ENCODE measurements at places on chromosomes 2 and 18.

GRCh38 chr2:203018181-203018580 is 3.5 kb downstream of the NBEAL1 start:
- no peak for DNase-seq

GRCh38 chr2:173271825-173272224 is 82.8 kb upstream of the CDCA7 start:
- DNase-seq: no peak

DNA sequence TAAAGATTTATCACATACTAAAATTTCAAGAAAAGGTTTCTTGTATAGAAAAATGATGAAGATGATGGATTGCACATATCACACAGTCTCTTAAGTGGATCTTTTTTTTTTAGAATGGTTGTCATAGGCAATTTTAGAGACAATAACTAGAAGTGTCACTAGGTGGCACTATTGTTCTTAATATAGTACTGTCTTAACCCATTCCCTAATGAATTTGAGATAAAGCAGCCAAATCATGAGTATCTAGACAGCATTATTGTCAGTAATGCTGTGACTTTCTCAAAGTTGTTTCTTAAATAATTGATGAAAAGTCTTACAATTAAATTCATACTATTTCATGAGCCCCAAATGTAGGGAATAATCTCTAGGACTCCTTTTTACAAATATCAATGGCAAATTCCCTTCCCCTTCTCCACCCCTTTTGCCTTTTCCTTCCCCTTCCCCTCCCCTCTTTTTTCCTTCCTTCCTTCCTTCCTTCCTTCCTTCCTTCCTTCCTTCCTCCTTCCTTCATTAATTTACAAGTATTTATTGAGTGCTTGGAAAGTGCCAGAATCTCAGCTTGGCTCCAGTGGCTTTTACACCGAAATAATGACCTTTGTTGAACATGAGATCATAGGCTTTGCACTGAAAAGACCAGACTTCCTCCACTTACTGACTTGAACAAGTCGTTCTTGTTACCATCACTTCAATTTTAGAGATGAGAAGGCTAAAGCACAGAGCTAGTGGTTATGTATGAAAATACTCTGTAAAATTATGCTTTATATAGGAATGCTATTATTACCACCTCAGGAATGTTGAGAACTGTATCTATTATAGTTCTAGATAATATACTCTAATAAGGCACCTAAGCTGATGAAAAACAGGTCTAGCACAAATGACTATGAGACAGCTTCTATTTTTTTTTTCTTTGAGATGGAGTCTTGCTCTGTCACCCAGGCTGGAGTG is 19.8 kb downstream of the MYL12B start:
- no peak for DNase-seq

GRCh38 chr18:79355433-79356335 is 40.0 kb upstream of the NFATC1 start:
- no peak for DNase-seq

DNA sequence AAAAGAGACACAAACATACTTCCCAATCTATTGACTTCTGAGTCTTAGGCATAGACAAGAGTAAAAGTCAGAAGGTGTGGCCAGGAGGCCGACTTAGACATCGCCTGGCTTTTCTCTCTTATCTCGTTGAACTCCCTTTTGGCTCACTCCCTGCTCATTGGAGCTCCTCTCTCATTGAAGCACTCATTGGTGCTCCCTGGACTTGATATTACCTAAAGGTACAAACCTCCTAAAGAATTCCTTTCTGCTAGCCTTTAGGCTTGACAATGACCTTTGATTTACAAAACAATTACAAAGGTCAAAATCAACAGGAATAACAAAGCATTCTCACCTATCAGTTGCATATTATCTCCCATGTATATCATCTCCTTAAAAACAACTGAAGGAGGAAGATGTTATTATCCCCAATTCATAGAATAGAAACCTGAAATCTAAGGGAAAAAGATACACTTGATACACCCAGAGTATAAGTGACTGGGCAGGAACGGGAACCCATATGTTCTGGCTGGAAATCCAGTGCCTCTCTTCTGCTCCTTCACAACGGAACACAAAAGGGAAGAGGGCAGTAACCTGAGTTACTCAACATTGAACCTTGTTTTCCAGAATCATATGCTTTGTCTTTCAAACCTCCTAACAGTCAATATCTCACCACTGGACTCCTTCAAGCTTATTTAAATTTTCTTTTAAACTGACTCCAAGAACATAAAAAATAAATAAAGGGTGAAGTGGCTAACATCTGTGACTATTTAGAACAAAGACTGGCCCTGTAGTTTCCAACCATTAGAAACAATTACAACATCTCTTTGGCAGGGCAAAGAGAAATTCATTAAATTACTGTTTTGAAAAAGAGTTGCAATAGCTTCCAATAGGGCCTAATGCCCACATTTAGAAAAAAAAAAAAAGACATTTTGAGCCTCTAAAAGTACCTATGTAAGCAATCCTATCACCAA is 1247.9 kb downstream of the LRP1B start:
- no peak for DNase-seq

DNA sequence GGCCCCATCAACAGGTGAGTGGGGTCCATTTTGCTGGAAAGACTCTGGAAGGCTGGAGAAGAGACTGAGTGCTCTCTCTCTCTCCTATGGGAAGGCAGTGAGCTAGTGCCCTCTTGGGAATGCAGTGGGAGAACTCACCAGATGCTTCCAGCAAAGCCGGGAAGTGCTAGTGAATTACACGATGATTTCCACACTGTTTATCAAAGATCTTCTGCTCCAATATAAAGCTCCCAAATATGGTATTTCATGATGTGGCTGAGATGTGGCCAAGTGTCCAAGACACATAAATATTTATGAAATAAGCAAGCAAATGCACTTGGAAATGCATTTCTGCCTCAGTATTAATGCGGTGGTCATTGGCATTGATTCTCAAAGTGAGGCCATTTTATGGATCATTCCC is 135.9 kb downstream of the VAPA start:
- no peak for DNase-seq

DNA sequence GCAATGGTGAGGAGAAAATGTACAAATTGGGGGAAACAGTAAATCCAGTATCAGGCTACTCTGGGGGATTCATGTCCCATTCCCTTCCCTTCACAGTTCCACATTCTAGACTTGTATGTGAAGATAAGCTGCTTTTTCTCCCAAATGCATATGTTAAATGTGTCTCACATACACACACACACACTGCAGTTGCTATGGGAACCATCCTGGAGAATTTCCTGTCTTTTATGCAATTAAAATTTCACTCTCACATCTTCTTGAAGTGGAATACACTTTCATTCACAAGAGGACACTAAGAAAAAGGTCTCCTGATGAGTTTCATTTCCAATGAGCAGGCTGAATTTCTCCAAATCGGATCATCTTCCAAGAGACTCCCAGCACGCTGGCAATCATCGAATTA is 366.0 kb downstream of the LRATD1 start:
- DNase-seq: peak; percentile 28

DNA sequence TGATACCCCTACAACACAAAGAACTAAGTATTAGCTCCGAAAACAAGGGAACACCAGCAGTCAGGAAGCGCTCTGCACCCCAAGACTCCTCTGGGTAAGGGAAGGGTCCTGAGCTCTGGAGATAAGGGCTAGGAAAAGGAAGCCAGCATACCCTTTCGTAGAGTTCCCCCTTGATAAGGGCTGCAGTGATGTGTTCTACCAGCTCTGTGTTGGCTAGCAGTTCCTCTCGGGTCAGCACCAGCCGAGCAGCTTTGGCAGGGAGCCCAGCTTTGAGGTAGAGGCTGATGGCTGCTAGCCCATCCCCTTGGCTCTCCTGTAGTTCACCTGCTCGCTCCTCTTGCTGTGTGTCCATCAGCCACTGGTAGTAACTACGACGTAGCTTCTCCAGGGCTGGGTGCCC is 18.9 kb downstream of the KRTCAP3 start:
- peak; percentile 36 for DNase-seq

GRCh38 chr2:41197781-41198180 is 745.9 kb upstream of the SLC8A1 start:
- DNase-seq: no peak

- no peak for DNase-seq
Observed at GRCh38 chr2:115414466-115414865, 972.0 kb downstream of the DPP10 start.

- DNase-seq: no peak
Observed at GRCh38 chr2:151459358-151459757, 49.7 kb downstream of the RIF1 start.

- DNase-seq: no peak
Observed at GRCh38 chr2:71742953-71743601, 289.7 kb downstream of the DYSF start.

GRCh38 chr2:239109041-239109927 is 261.4 kb downstream of the TWIST2 start:
- no peak for DNase-seq

DNA sequence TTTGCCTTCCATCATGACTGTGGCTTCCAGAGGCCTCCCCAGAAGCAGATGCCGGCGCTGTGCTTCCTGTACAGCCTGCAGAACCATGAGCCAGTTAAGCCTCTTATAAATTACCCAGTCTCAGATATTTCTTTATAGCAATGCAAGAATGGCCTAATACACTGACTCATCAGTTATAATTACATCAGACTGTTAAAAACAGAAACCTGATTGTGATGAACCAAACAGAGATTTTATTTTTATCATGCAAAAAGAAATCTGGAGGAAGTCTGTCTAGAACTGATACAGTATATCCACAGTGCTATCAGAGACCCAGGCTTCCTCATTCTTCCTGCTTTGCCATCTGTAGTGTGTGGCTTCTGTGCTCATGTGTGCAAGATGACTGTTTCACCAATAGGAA is 93.4 kb upstream of the MEX3C start:
- DNase-seq: no peak

GRCh38 chr2:97714950-97715652 is 1.7 kb downstream of the ZAP70 start:
- DNase-seq: no peak

GRCh38 chr2:120805602-120806001 is 69.9 kb downstream of the GLI2 start:
- DNase-seq: no peak

- DNase-seq: no peak
Observed at GRCh38 chr2:221551864-221552263, 20.2 kb downstream of the EPHA4 start.

- no peak for DNase-seq
Observed at GRCh38 chr2:53535234-53535840, 232.3 kb upstream of the CHAC2 start.

GRCh38 chr18:79395761-79396404 is at the start of gene NFATC1:
NFATC1 (plus strand) TSS chr18:79395930; CDS start chr18:79396225, 295 bp downstream.
- peak; percentile 47 for DNase-seq

DNA sequence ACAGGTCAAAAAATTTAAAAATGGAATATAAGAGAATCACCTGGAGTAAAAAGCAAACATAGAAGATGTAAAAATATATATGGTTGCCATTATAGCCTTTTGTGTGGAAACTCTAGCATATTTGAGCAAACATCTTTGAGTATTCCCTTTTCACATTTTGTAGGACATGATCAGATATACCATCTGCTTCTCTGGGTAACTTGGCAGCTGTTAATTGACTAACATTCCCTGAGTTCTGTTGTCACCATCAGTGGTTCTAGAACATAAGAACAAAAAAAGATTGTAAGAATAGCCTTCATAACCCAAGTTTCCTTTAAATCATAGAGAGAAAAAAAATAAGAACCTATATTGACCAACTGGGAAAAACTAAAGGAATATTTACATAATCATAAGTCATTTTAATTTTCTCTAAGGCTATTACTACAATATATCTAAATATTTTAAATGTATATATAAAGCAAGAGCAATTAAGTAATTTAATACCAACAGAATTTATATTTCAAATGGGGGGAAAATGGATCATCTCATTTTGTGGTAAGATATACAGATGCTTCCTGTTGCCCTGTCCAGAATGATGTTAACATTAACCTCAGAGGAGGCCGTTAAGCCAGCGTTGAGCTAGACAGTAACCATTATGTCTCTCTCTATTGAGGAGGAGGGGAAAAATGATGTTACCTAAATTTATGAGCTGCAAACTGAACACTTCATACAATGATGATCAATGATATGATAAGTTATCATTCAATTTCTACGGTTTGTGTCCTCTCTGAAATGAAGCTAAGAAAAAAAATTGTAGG is 9.8 kb upstream of the INO80D start:
- no peak for DNase-seq

GRCh38 chr18:60050821-60051220 is 151.0 kb downstream of the PMAIP1 start:
- DNase-seq: no peak

GRCh38 chr2:41869542-41870264 is 178.1 kb upstream of the PKDCC start:
- DNase-seq: no peak

- no peak for DNase-seq
Observed at GRCh38 chr2:85248773-85249509, 78.8 kb downstream of the TGOLN2 start.

- DNase-seq: no peak
Observed at GRCh38 chr18:47163241-47163640, 12.9 kb downstream of the IER3IP1 start.

DNA sequence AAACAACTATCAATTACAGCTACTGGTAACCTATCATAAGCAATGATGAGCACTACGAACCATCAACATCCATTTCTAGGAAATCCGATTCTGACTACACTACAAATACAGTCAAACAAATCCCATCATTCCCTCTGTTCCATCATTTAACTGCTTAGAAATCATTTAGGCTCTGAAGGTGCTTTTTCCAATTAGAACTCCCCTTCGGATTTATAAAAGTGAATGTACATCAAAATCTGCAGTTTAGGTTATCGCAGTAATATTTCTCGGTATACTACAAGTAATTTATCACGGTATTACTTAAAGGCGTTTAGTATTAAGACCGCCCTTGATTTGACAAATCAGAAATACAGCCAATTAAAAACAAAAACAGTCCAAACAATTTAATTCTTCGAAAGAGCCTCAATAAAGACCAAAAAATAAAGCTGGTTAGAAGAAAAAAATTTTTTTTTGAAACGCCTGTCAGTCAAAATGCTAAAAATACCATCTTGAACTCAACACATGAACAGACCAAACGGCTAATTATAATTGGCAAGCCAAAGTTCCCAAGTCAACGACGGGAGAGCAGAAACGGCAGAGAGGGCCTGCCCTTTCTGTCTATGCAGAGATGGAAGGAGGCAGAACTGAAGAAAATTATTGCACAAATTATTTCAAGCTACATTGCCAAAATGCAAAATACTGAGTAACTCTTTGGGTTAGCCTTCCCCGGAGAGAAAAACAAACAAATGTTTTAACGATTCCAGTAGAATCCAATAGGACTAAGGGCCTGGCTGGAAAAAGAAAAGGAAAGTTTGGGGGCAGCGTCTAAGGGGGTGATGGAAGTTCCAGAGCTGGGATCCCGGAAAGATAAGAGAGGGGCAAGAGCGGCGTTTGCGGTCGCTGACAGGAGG is 1.2 kb downstream of the VPS54 start:
- DNase-seq: no peak

GRCh38 chr2:15155959-15156574 is 405.1 kb downstream of the NBAS start:
- no peak for DNase-seq

- no peak for DNase-seq
Observed at GRCh38 chr2:15810477-15811150, 129.7 kb upstream of the MYCN start.

GRCh38 chr2:26325851-26326250 is 20.1 kb upstream of the SELENOI start:
- DNase-seq: no peak
